Kasumi-1 (cell line): ENCODE measurements at places on chromosomes 5 and 9.

- no peak for DNase-seq
Measured at GRCh38 chr9:72352911-72353388, 12.1 kb downstream of the ZFAND5 start.

- DNase-seq, result no peak
Measured at GRCh38 chr5:144697847-144698262, 527.2 kb downstream of the KCTD16 start.

GRCh38 chr5:72167804-72168203 is 60.5 kb downstream of the MAP1B start:
- DNase-seq, result no peak

DNA sequence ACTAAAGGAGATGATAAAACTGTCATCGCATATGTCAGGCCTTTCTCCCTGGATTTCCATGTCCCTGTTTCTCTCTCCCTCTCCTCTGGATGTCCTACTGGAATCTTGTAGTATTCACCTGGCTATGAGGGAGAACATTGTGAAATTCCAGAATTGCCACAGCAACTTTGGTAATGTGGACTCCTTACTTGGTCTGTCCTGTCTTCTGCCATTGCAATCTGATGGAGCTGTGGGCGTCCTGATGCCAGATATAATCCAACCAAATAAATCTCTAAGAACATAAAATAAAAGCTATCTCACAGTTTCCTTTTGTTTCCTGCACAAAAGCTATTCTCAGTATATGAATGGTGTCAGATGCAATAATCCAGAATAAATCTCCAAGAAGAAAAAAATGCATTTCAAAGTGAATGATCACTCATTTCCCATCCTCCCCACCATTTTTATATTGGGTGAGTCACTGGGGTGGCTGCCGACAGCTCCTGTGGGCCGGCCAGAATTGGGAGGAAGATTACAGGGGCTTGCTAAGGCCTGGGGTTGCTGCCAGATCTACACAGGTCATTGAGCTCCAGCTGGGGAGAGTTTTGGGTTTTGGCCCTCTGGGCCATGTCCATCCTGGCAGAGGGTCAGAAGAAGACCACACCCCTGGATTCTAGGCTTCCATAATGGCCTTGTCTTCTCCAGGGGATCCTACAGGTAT is 160.7 kb upstream of the PITX1 start:
- no peak for DNase-seq

- DNase-seq, result no peak
Measured at GRCh38 chr5:163497315-163497714, 8.1 kb upstream of the MAT2B start.

GRCh38 chr5:141780952-141781781 is 97.0 kb downstream of the PCDH1 start:
- no peak for DNase-seq

GRCh38 chr5:83931969-83932368 is 211.3 kb upstream of the HAPLN1 start:
- no peak for DNase-seq

- no peak for DNase-seq
Measured at GRCh38 chr9:131732061-131732526, 7.8 kb downstream of the RAPGEF1 start.

DNA sequence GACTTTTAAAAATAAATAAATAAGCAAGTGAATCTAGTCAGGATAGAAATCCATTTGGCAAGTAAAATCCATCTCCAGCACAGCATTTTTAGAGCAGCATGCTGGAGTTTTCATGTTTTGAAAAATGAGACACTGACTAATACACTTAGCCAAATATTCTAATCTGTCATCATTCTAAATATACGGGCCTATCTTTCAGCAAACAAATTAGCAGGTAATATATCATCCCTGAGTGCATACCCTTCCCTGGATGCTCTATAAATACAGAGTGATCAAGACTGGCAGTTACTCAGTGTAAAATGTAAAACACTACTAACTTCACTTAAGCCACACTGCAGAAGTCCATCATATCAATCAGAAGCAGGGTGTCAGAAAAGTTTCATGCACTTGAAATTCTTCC is 58.4 kb downstream of the MLLT3 start:
- no peak for DNase-seq

DNA sequence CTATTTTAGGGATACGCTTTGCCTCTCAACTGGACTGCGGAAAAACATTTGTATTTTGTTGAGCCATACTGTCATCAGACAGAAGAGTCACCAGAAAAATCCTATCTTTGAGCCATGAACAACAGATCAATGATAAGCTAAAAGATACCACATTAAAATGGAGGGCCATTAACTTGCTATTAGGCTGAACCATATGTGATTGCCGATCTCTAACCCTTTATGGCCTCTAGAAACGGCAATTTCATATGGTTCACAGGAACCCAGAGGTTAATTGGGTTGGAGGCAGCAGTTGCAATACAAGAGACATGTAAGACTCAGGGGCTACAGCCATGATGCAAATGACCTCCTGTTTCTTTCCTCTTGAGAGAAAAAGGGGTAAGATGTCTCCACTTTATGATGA is 69.8 kb downstream of the MYO10 start:
- DNase-seq, result no peak

GRCh38 chr5:151676719-151677118 is 10.0 kb downstream of the SPARC start:
- DNase-seq, result no peak

DNA sequence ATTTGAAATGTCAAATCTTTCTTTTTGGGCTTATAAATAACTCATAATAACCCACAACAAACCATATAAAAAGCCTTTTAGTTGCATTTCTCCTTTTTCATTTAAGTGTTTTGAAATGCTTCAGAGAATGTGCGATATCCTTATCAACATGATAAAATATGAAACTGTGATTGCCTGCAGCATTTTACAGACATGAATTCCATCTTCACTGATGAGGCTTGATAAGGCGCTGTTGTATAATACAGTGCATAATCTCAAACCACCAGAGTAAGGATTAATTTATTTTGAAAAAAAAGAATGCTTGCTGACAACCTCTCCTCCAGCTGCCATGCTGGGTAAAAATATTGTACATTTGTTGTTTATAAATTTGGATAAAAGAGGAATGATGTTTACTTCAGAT is 216.8 kb downstream of the PBX3 start:
- no peak for DNase-seq

DNA sequence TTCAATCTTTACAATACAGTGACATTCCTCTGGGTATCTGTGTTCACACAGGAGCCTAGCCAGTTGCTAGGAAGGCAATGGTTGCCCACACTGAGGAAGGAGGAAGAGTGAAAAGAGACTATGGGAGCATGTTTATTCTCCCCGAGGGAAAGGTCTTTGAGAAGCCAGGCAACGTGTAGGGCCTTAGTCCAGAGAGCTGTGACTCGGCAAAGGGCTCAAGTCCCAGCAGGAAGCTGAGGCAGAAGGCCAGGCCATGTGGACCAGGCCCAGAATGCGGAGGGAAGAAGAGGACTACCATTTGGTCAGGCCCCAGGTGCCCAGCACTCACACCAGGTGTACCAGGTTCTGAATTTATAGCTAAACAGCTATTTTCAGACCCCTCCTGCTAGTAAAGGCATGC is 136.6 kb upstream of the DMAC1 start:
- DNase-seq, result no peak

DNA sequence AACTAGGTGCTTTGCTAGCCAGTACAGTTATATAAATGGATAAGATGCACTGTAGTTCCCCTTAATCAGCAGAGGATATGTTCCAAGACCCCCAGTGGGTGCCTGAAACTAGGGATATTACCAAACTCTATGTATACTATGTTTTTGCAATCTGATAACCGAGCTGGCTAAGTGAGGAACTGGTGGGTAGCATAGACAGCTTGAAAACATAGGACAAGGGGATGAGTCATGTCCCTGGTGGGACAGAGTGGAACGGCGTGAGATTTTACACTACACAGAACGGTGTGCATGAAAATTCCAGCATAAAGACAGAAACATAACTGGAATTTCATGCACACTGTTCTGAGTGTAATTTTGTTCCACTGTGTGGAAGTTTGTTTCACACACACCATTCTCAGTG is 86.9 kb downstream of the BASP1 start:
- peak; percentile 52 for DNase-seq

- peak; percentile 81 for DNase-seq
Measured at GRCh38 chr9:70602321-70603019, 188.0 kb upstream of the KLF9 start.

- no peak for DNase-seq
Measured at GRCh38 chr5:51961154-51961562, 577.9 kb downstream of the ISL1 start.

DNA sequence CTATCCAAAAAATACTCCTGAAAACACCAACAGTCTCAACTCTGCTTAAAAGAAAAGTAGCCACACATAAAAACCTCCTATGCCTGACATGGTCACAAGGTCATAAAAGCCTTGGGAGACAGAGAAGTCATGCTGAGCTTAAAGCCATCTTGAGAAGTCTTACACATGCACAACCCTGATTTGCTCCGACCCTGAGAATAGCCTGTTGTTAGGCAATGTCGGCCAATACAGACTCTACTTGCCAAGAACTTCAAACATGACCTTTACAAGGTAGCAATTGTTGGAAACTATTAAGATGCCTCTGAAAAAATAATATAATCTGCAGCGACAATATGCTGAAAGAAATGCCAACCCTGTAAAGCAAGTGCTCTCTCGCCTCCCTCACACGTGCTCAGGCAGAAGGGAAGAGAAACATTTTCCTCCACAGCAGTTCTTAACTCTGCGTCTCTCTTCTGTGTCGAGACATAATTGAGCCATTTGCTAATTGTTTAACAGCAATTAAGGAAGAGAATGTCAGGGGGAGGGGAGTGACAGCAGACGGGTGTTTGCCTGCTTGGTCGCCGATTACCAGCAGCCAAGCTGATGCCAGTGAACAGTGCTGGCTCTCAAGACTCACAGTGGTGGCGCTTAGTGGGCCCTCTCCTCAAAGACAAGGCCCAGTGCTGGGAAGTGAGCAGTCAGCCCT is 393.6 kb downstream of the SPOCK1 start:
- DNase-seq, result no peak
